ENCODE measurements at places on chromosomes 3 and 15. TPM values are rescaled to one million over a fixed set of nuclear protein-coding genes. Genes with fewer than 3 reads are reported as not detected.

GRCh38 chr3:20043396-20043795, 3.1 kb downstream of the KAT2B start:
- DNase-seq = no peak

PSMA4 gene
- 183 TPM for polyA plus RNA-seq

DNA sequence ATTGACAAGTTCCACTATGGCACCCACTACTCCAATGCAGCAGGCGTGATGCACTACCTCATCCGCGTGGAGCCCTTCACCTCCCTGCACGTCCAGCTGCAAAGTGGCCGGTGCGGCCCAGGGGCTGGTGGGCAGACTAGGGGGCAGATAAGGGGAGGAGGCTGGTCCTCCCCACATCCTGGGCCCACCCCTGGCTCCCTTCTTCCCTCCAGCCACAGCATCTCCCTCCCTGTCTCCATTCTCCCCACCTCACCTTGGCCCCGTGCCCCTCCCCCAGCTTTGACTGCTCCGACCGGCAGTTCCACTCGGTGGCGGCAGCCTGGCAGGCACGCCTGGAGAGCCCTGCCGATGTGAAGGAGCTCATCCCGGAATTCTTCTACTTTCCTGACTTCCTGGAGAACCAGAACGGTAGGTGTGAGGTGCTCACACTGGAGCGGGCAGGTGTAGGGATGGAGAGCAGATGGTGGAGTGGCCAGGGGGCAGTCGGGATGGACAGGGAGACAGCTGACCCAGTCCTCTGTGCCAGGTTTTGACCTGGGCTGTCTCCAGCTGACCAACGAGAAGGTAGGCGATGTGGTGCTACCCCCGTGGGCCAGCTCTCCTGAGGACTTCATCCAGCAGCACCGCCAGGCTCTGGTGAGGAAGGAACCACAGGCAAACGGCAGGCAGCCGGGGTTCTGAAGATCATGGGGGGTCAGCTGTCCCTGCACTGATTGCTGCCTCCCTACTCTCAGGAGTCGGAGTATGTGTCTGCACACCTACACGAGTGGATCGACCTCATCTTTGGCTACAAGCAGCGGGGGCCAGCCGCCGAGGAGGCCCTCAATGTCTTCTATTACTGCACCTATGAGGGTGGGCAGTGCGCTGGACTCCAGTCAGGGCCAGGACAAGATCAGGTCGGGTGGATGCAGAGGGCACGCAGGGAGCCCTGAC, 26.0 kb downstream of the NBEAL2 start:
- DNase-seq = no peak

DNA sequence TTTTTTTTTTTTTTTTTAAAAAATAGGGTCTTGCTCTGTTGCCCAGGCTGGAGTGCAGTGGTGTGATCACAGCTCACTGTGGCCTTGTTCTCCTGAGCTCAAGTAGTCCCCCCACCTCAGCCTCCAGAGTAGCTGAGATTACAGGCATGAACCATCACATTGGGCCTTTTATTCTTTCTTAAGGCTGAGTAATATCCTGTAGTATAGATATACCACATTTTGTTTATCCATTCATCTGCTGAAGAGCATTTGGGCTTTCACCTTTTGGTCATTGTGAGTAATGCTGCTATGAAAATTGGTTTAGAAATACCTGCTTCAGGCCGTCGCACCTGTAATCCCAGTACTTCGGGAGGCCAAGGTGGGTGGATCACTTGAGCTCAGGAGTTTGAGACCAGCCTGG, 42.6 kb downstream of the PAQR5 start:
- no peak for DNase-seq

MUC20 gene
- polyA plus RNA-seq = 6.2 TPM

HIGD2B gene
- not detected for polyA plus RNA-seq

CDCP1 gene
- polyA plus RNA-seq = 2.0 TPM

ATP13A5 gene
- polyA plus RNA-seq = not detected

DNA sequence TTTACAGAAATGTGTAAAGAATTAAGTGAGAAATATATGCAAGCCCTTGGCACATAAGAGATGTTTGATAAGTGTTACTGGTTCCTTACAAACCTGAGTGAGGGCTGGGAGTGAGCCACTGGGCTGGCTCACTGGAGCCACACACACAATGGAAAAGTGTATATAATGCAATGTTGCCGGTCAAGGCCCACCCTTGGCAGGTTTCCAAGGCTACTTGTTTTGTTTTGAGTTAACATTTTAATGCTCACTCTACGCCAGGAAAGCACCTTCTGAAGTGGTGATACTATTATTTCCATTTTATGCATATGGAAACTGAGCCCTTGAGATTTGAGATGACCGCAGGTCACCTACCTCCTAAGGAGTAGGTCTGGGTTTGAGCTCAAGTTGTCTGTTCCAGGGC, 71.8 kb upstream of the FHIT start:
- no peak for DNase-seq

MLF1 gene
- polyA plus RNA-seq = 10.7 TPM

DNA sequence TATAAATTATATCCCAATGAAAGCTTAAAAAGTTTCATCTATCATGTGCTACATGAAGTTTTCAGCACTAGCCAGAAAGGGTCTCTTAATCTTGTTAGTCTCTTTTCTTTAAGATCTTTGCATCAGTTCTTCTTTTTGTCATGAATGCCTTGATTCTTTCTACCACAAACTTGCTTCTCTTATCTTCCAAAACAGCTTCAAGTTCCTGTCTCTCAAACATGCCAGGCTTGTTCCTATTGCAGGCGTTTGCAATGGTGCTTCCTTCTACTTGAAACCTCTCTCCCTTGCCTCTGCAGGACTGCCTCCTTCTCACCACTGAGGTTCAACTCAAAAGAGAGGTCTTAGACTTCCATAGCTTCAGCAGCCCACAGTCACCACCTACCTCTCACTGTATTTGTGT, 104.3 kb upstream of the FRMD4B start:
- DNase-seq = no peak

DNA sequence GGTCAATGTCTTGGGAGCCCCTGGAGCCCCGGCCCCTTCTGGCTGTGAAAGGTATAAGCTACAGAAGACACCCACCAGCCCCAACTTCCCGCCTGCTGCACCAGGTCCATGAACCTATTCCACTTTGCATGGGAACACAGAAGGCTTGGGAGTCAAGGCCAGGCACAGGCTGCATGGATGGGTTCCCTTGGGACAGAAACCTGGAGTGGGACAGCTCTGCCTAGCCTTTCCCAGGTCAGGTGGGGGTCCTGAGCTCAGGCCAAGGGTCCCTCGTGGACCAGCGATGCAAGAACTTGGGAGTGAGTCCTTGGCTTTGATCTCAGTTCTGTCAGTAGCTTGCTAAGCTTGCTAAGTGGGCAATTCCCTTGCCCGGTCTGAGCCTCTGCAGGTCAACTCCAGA, 25.0 kb downstream of the TKT start:
- DNase-seq = no peak

GRCh38 chr3:10688126-10688525, 127.9 kb upstream of the SLC6A11 start:
- DNase-seq = no peak

DNA sequence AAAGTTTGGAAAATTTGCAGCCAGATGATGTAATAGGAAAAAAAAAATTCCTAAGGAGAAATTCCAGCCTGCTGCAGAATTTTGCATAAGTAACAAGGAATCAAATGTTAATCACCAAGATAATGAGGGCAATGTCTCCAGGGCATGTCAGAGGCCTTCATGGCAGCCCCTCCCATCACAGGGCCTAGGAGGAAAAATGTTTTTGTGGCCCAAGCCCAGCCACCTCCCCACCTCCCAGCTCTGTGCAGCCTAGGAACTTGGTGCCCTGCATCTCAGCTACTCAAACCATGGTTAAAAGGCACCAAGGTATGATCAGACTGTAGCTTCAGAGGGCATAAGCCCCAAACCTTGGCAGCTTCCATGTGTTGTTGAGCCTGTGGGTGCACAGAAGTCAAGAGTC, 704.7 kb upstream of the ROBO1 start:
- no peak for DNase-seq

MYLK gene
- polyA plus RNA-seq = 1,651 TPM

DNA sequence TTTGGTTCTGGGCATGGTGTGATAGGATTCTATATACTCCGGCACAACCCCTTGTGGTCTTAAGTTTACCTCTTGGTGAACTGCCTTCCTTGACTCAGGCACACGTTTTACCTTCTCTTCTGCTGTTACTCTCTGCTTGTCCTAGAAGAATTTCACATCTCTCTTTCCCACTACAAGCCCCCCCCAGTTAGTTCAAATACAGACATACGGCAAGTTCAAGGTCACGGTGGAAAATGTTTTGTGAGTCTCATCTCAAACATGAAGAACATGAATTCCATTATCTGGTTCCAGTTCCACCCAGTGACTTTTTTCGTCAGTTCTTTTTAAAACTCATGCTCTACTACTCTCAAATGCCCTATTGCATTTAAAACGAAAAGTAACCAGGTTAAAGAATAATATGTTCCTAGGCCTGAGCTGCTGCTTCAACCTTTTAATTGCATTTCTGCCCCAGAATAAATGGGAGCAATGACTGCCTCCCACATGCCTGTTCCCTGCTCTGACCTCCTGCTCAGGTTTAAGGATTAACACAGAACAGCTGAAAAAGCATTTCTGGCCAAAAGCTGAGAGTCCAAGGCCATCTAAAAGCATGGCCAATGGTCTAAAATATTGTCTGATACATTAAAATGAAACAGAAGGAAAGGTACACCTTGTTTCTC, 132.8 kb downstream of the OSBPL10 start:
- no peak for DNase-seq

IL12A gene
- 0.14 TPM for polyA plus RNA-seq

DNA sequence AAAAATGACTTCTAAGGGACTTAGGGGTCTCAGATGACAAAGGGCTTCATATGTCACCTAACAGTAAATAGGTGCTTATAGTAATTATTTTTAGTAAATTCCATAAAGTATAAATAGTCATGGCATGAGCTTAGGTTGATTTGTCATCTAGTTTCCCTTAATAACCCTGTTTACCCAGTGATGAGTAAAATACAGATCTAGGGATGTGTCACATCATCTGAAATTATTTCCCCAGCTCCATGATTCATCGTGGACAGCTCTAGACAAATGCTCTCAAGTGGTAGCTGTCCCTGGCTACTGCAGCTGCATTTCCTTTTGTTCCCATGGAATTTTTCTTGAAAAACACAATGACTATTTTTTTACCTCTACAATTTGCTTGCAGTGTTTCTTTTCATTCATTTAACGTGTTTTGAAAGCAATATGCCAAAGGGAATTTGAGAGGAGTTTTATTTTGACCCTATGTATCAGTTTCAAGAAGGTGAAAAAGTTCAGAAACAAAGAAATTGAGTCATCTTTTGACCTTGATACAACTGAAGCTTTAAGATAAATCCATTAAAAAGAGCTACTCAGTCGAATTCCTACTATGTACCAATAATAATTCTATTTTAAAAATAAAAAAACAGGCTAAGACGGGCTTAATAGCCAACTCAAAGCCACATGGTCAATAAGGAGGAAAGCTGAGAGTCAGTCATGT, 241.6 kb downstream of the KCNMB2 start:
- DNase-seq = no peak

GRCh38 chr15:42289166-42289565, 15.9 kb upstream of the TMEM87A start:
- DNase-seq = no peak

CHL1 gene
- polyA plus RNA-seq = 10.7 TPM

CACNA2D2 gene
- polyA plus RNA-seq = 1.3 TPM

- no peak for DNase-seq
Observed at GRCh38 chr3:184748219-184749135, 36.6 kb upstream of the MAGEF1 start.

P2RY1 gene
- polyA plus RNA-seq = 4.1 TPM

GRCh38 chr3:113873814-113874526, 35.4 kb downstream of the GRAMD1C start:
- no peak for DNase-seq

DNA sequence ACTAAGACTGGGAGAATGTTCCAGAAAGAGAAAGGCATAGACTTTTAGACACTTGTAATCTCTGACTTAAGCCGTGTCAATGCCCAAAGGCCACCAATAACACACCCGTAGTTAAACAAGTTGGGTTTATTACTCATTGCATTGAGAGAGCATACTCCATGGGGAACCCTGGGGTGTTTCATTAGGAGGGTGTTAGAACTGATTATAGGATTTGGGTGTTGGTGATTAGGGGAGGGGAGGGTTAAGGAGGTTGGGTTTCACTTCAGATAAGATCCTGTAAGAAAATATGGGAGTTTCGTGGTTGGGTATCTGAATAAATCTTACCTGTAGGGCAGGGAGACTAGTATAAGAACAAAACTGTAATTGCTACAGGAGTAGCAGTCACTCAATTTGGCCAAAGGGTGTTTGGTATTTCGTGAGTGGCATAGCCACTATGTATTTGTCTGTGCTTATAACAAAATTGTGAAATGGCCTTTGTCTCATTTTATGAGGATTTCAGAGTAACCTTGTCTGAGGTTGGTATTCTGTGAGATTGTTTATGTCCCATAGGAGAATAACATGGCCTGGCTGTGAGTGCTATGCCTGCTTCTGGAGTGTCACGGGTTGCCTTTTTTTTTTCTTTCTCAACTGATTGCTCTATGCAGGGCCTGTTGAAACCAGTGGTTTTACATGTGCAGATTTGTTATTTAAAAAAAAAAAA, 2.9 kb downstream of the HACD3 start:
- DNase-seq = no peak
